ENCODE measurements at places on chromosomes 12 and 14.

DNA sequence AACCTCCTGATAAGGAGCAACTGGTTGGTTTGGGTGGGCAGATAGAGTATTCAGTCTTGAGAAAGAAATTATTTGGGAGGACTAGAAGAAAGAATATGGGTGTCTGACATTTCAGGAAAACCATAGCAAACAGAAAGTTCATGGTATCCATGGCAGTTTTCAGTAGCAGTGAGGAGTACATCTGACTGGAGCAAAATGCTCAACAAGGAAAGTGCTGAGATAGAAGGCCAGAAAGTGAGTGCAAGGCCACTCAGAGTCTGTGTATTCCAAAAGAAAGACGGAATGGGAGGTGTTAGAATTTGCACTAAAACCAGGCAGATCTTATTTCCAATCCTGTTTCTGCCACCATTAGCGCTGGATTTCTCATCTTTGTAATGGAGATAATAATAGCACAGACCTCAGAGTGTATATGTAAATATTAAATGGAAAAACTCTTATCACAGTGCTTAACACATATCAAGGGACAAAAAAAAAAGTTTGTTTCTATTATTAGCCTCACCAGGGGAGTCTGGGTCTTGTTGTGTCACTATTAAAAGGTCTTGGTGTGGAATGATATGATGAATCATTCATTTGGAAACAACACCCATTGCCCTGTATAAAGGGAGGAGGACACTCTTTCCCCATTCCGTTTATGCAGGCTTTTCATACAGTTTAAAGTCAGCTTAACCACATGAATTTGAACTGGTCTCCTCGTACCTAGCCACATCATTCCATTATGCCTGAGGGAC, 349.8 kb downstream of the IPO8 start:
- DNase-seq: no peak

GRCh38 chr12:125835852-125836251, 770.6 kb downstream of the AACS start:
- DNase-seq: no peak

DNA sequence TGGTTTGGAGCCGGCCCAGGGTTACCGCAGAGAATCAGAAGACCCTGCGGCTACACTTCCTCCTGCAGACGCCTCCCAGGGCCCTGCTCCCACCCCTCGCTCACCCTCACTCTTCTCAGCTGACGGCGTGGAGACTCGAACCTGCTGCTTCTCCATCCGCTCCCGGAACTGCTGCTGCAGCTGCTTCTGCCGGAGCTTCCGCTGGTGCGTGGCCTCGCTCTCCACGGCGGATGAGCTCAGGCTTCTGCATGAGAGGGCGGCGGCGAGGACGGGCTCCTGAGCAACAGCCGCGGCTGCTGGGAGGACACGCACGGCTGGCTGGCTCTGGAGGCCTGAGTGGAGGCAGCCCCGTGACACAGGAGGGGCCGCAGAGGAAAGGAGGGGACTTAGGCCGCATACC, 33.3 kb downstream of the RAD52 start:
- no peak for DNase-seq

DNA sequence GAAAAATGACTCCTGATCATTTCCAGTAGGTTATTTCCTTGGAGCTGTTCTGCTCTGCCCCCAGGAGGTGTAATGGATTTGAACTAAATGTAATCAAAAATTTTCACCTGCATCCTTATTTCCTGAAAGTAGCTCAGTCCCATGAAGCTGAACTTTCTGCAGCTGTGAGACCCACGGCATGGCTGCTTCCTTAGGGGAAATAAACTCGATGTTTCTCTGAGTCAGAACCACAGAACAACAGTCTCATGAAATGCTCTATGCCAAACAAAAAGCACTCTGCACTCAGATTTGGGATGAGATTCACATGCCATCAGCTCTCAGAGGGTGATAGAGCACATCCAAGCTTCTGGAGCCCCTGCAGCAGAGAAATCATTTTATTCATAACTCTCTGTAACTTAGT, 224.1 kb upstream of the PLEKHG7 start:
- DNase-seq: no peak

GRCh38 chr12:14613718-14614117, 46.0 kb upstream of the PLBD1 start:
- no peak for DNase-seq

GRCh38 chr12:55633151-55633550, 3.5 kb upstream of the OR10P1 start:
- DNase-seq: no peak

- DNase-seq: no peak
Observed at GRCh38 chr14:57078054-57078453, 190.7 kb downstream of the EXOC5 start.

- no peak for DNase-seq
Observed at GRCh38 chr14:55889124-55889523, 229.1 kb upstream of the PELI2 start.

DNA sequence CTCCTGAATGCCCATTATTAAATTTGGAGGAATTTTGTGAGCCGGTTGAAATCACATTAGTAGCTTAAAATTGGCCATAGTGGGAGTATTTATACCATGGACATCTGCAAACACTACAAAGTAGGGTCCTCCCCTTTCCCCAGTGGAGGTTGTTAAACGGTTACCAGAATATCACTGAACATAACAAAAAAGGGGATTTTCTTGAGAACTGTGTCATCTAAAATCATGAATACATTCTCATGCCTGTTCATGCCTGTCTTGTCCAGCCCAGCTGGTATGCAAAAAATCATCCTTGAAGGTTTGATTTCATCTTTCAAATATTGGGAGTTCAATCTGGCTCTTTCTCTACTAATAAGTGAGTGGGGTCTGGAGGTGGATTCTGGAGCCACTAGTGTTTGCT, 96.4 kb downstream of the OTOGL start:
- no peak for DNase-seq

- no peak for DNase-seq
Observed at GRCh38 chr14:105335735-105336476, 21.4 kb downstream of the PACS2 start.

DNA sequence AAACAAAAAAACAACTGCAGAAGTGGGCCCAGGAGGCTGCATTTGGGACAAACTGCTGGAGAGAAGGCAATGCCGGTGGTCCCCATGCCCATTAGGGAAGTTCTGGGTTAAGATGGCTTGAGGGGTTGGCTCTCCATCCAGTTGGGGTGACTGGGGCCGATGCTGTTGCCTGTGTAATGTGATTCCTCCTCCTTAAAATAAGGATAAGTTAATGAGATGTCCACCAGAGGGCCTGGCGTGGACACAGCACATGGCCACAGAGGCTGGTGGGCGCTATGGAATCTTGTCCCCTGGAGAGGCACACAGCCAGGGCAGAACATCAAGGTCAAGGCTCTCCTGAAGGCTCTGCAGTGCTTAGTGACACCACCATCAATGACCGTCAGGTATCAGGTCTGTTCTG, 1.0 kb upstream of the TESC start:
- DNase-seq: peak; percentile 64

DNA sequence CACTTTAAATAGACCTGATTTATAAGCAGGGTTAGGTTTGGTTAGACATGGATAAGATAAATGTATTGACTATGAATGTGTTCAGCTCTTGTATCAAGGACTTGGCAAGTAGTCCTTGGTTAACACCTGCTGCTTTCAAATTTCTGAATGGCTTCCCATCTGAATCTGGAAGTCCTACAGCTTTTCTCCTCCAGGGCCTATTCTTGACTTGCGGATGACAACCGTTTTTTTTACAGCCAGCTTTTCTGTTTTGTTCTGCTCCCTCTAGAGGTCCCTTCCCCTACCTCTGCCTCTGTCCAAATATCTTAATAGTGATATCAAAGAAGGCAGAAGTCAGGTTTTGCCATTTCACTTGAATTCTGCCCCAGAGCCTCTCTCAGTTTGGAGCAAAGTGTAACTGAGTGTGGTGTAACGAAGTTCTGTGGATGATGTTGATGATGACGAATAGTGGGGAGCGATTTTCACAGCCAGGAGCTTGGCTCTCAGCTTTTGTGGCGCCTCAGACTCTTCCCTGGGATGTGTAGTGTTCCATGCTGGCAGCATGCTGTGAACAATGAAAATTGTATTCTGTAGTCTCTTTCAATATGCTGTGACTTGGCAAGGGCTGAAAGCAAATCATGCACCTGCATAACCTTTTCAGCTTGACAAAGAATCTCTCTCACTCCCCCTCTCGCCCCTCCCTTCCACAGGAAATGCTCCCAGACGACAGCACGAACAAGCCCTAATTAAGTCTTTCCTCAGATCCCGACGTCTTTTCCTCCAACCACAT, 5.0 kb upstream of the SLC4A8 start:
- no peak for DNase-seq

GRCh38 chr12:13116259-13116658, 12.8 kb upstream of the GSG1 start:
- no peak for DNase-seq

DNA sequence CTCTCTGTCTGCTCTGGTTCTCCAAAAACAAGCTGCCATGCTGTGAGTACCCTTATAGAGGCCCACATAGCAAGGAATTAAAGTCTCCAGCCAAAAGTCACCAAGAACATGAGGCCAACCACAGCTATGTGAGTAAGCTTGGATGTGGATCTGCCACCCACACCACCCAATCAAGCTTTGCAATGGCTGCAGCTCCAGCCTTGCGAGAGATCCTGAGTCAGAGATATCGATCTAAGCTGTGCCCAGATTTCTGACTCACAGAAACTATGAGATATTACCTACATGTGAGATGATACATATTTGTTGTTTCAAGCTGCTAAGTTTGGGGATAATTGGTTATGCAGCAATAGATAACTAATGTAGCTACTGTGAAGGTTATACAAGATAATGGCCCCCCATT, 15.5 kb upstream of the TMEM233 start:
- DNase-seq: no peak

DNA sequence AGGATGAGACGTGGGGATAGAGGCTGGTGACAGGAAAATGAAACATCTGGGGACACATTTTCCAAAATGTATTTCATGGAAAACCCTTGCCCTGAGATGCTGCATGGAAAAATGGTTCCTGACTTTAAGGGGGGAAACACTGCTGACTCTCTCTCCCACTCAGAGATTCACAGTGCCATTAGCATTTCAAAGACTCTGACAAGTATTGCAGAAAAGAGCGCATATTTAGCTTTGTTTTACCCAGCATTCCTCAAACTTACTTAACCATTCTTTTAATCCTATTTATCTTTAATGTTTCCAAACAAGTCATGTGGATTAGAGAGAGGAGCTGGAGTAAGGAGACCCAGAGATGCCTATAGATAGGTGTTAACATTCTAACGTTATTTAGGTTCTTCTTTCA, 141.8 kb upstream of the DYRK2 start:
- DNase-seq: no peak

DNA sequence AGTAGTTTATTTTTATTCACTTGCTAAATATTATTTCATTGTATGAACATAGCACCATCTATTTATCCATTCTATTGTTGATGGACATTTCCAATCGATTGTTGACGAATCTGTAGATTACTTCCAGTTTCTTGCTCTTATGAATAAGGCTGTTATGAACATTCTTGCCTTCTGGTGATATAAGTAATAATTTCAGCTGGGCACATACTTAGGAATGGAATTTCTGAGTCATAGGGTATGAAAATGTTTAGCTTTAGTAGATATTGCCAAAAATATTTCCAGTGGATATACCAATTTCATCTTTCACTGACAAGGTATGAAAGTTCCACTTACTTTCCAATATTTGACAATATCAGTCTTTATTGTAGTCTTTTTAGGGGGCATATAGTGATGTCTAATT, 468.5 kb downstream of the ETNK1 start:
- DNase-seq: no peak

DNA sequence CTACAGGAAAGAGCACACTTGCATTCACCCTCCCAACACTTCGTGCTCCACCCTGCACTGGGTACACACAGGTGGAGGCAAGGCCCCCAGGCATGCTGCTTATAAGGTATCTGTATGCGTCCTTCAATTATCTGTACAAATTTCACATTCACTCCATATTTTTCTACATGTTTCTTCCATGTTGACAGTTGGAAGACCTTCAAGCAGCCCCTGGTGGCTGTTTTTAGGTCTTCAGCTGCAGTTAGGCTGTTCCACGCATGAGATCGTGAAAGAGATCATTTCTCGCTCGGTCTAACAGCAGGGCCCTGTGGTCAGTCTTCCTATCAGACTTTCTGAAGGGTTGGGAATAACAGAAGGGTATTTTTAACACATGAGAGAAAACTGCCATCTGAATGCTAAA, 47.1 kb downstream of the PLXNC1 start:
- no peak for DNase-seq

- DNase-seq: peak; percentile 68
Observed at GRCh38 chr12:47941871-47942613, 21.4 kb upstream of the TMEM106C start.

GRCh38 chr12:19529951-19530636, 90.8 kb downstream of the AEBP2 start:
- no peak for DNase-seq

DNA sequence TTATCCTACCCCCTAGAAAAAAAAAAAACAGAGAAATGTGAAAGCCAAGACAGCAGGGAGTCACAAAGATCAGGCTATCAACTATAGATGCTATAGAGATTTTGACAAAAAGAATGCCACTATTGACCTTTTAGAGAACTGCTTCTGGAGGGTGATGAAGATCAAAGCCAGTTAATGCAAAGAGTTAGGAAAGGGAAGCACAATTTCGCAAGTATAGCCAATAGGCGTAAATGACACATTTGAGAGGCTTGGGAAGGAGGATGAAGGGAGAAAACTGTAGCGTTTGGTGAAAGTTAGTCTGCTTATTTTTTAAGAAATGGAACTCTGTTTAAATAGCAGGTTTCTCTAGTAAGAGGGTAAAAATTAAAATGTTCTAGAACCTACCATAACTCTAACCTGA, 190.7 kb downstream of the DUSP6 start:
- no peak for DNase-seq

DNA sequence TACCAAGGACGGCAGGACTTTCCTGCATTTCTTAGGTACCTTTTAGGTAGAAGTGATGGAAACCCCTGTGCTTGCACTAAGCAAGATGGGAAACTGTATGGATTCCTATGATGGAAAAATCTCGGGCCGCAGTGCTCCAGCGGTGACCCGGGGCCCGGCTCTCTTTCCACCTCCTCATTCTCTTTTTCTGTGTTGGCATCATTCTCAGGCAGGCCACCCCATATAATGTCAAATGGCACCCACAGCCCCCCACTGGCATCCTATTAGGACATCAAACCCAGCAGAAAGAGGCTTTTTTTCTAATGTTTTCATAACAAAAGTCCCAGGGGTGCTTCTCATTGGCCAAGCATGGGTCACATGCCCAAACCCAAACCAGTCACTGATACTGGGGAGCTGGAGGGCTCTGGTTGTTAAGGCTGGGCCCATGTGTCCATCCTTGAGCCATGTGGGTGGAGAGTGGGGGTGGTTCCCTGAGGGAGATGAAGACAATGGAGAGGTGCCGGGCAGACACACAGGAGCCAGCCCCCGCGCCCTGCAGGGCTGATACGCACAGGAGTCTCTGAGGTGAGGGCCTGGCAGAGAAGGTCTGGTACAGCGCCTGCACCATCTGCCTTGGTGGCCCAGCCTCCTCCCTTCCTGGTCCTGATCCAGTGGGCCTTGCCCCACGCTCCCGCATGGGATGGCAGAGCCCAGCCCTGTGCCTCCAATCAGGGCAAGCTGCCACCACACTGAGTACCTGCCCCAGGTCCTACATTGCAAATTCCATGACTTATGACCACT, 142.1 kb downstream of the CALM1 start:
- DNase-seq: no peak

- no peak for DNase-seq
Observed at GRCh38 chr12:58408516-58408915, 467.1 kb downstream of the ATP23 start.

- DNase-seq: no peak
Observed at GRCh38 chr14:105529569-105530284, 3.3 kb downstream of the TMEM121 start.

- DNase-seq: no peak
Observed at GRCh38 chr12:95055057-95055456, 18.4 kb downstream of the NR2C1 start.
